SK-N-SH (cell line): ENCODE measurements at places on chromosomes 5 and 9.
A peak's percentile ranks its signal among the peaks of the same experiment; 100 is the strongest.

DNA sequence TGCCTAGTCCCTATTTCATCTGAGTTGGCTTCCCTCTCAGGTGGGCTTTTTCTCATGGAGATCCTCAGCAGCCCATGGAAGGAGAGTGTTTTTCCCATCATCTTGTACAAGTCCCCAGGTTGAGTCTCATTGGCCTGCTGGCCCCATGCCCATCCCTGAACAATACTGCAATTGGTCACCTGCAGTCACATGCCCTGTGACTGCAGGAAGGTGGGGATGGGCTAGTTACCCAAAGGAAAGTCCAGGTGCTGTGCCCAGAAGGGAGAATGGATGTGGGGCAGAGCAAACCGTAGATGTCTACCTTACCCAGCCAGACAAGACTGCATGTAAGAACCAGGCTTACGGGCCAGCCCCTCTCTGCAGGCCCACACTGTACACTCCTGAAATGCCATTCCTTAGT lies 54.0 kb upstream of the SAP30L start:
- no peaks in the 10 kb centered on the region for H3K4me1 ChIP-seq
- H3K36me3 ChIP-seq = peaks cover 28% of the 10 kb centered on the region; the same call in 1 of the 2 replicates
- no peak overlapping the region for H3K4me3 ChIP-seq
- H3K27ac ChIP-seq = no peak overlapping the region

DNA sequence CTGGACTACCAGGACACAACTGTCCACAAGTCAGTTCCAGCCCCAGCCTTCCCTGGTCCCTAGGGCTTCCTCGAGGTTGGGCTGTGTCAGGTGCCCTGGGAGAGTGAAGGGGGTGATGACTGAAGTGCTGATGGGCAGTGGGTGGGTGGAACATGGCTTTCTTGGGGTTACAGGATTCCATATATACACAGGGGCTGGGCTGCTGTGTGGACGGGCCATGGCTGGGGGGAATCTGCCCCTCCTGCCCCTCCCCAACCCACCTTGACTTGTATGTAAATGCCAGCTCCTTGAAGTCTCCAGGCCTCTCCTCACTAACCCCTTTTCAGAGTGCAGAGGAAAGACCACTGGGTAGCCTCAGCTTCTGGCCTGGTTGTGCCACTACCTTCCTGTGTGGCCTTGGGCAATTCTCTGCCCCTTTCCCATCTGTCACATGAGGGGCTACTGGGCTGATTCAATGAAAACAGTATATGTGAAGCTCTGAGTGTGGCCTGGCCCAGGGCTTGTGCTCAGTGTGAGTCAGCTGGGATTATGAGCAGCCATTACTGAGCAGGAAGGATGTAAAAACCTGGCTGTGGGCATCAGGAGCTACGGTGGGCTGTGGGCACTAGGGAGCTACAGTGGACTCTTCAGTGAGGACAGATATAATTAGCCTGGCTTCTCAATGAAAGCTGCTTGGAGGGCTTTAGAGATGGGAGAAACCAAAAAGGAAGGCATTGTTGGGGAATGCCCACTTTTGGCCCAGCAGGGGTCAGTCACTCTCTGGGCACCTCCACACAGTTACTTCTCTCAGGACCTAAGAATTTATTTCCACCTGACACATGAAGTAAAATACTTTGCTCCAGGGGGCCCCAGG lies 23.3 kb downstream of the PITX1 start:
- H3K36me3 ChIP-seq = no peaks in the 10 kb centered on the region
- H3K27ac ChIP-seq = no peak overlapping the region
- DNase-seq = peak; percentile 10
- no peak overlapping the region for H3K4me3 ChIP-seq
- no peaks in the 10 kb centered on the region for H3K4me1 ChIP-seq

GRCh38 chr5:73709536-73710129 lies 83.6 kb downstream of the ARHGEF28 start:
- H3K36me3 ChIP-seq = no peaks in the 10 kb centered on the region
- no peak overlapping the region for H3K27ac ChIP-seq
- DNase-seq = no peak
- H3K4me1 ChIP-seq = no peaks in the 10 kb centered on the region

- peaks cover 3% of the 10 kb centered on the region for H3K4me1 ChIP-seq
- DNase-seq = peak; percentile 16
- no peaks in the 10 kb centered on the region for H3K36me3 ChIP-seq
Measured at GRCh38 chr9:8874482-8874881, 1074.9 kb upstream of the DMAC1 start.

GRCh38 chr9:22455181-22455580 lies 8.6 kb downstream of the DMRTA1 start:
- no peaks in the 10 kb centered on the region for H3K4me1 ChIP-seq
- DNase-seq = no peak
- no peak overlapping the region for H3K4me3 ChIP-seq
- H3K27me3 ChIP-seq = peaks cover 12% of the 10 kb centered on the region
- H3K27ac ChIP-seq = no peak overlapping the region

DNA sequence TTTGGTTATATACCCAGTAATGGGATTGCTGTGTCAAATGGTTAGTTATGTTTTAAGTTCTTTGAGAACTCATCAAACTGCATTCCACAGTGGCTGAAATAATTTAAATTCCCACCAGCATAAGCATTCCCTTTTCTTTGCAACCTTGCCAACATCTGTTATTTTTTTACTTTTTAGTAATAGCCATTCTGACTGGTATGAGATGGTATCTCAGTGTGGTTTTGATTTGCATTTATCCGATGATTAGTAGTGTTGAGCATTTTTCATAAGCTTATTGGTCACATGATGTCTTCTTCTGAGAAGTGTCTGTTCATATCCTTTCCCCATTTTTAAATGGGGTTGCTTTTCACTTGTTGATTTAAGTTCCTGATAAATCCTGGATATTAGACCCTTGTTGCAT lies 435.7 kb upstream of the RIOK2 start:
- H3K27ac ChIP-seq = no peak overlapping the region
- no peaks in the 10 kb centered on the region for H3K4me1 ChIP-seq
- no peaks in the 10 kb centered on the region for H3K27me3 ChIP-seq
- DNase-seq = no peak
- H3K36me3 ChIP-seq = no peaks in the 10 kb centered on the region
- H3K4me3 ChIP-seq = no peak overlapping the region

DNA sequence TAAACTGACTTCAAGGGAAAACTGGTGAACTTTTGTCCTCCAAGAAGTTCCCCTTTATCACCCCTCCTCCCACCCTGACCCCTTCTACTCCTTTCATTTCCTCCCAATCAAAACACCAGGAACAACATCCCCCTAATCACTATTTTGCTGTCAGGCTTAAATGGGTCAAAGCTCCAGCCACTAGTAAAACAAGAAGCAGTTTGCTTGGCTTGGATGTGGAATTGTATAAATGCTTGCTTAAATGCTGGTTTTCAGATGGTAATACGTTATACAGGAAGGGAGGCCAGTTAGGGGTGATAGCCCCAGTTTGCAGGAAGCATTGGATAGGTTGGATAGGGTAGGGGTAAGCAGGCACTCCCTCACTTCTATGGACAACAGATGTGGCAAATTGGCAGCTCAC lies 473.6 kb downstream of the AGTPBP1 start:
- no peaks in the 10 kb centered on the region for H3K27me3 ChIP-seq
- H3K36me3 ChIP-seq = no peaks in the 10 kb centered on the region
- H3K4me3 ChIP-seq = no peak overlapping the region
- H3K27ac ChIP-seq = no peak overlapping the region

GRCh38 chr9:38686933-38687332 lies 33.0 kb downstream of the FAM240B start:
- no peak overlapping the region for H3K4me3 ChIP-seq
- H3K4me1 ChIP-seq = 0 out of 2 replicates have a peak, but pooled peaks cover 7% of the 10 kb centered on the region
- no peaks in the 10 kb centered on the region for H3K36me3 ChIP-seq
- no peak for DNase-seq

- no peaks in the 10 kb centered on the region; the same call in 1 of the 2 replicates for H3K4me1 ChIP-seq
- H3K4me3 ChIP-seq = no peak overlapping the region
- no peaks in the 10 kb centered on the region for H3K36me3 ChIP-seq
Measured at GRCh38 chr5:128913551-128913950, 51.7 kb upstream of the SLC27A6 start.

DNA sequence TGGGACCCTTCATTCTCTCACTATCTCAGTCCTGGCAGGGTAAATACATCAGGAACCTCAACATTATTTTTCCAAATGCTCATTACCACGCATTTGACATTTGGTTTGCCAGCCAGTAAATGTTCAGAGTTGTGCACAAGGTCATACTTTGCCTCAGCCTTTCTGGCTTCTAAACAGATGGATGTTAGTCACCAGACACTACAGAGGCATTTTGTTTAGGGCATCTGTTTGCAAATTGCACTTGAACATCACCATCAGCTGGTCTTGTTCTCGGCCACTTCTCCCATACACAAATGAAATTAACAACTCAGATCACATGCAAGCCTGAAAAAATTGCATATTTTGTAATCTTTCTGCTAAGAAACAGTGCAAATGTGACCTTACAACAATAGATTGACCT lies 75.0 kb upstream of the SLC1A1 start:
- no peak overlapping the region for H3K4me3 ChIP-seq
- DNase-seq = no peak
- H3K27ac ChIP-seq = no peak overlapping the region
- H3K4me1 ChIP-seq = no peaks in the 10 kb centered on the region; the same call in 1 of the 2 replicates
- H3K36me3 ChIP-seq = no peaks in the 10 kb centered on the region

GRCh38 chr9:137639303-137640051 lies 20.7 kb downstream of the EHMT1 start:
- H3K27ac ChIP-seq = no peak overlapping the region
- H3K4me1 ChIP-seq = no peaks in the 10 kb centered on the region
- no peaks in the 10 kb centered on the region for H3K36me3 ChIP-seq
- H3K27me3 ChIP-seq = no peaks in the 10 kb centered on the region
- DNase-seq = no peak

- H3K36me3 ChIP-seq = no peaks in the 10 kb centered on the region
- no peak overlapping the region for H3K27ac ChIP-seq
Measured at GRCh38 chr5:90934738-90935137, 376.1 kb downstream of the ADGRV1 start.

DNA sequence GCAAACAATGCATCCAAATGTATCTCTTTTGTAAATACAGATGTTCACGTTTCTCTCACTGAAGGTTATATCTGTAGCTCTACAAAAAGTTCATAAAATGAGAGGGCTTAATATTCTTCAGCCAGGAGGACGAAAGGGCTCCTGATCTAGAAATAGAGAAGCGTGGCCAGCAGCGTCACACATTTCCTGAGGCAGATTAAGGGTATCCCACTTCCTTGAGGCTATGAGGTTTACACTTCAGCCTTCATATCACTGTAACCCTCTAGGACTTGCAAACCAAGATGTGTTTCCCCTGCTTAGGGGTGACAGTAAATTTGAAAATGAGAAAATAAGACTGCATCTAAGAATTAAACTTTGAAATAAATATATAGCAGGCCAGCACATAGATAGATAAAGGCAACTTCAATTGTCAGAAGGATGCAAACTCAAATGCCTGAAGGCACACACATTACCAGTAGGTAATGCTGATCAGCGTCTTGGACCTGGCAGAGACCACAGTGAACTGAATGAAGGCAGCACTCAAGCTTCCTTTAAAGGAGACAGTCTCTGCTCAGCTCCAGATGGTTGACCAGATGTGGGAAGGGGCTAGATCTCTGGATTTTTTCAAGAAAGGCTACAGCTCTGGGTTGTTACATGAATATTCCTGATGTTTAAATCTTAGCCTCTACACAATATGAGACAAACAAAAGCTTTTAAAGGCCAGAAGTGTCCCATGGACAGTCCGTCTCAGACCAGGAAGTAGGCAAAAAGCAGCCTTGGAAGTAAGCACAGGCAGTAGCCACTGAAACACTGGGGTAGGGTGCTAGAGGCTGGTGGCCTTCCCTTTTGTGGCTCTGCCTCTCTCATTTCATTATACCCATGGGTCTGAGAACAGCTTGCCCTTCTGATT lies 197.7 kb downstream of the MCTP1 start:
- H3K4me3 ChIP-seq = no peak overlapping the region
- no peak overlapping the region for H3K27ac ChIP-seq
- H3K36me3 ChIP-seq = no peaks in the 10 kb centered on the region
- no peaks in the 10 kb centered on the region for H3K27me3 ChIP-seq

GRCh38 chr5:31767335-31768031 lies 128.6 kb downstream of the PDZD2 start:
- no peaks in the 10 kb centered on the region for H3K36me3 ChIP-seq
- H3K4me1 ChIP-seq = no peaks in the 10 kb centered on the region
- H3K4me3 ChIP-seq = no peak overlapping the region

DNA sequence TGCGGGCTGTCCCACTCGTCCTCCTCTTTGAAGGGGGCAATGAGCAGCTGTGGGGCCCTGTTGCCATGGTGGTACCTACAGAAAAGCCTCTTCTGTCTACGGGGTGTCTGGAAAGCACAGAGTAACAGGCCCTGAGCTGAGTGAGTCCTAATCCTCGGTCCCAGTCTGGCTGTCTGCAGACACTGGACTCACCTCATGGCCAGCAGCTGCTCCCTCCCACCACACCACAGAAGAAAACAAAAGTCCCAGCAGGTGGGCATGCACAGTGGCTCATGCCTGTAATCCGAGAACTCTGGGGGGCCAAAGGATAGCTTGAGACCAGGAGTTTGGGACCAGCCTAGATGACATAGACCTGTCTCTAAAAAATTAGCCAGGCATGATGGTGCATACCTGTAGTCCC lies 19.9 kb downstream of the P4HA2 start:
- peaks cover 41% of the 10 kb centered on the region for H3K36me3 ChIP-seq
- H3K27me3 ChIP-seq = no peaks in the 10 kb centered on the region
- H3K4me1 ChIP-seq = peaks cover 9% of the 10 kb centered on the region; the same call in 1 of the 2 replicates

DNA sequence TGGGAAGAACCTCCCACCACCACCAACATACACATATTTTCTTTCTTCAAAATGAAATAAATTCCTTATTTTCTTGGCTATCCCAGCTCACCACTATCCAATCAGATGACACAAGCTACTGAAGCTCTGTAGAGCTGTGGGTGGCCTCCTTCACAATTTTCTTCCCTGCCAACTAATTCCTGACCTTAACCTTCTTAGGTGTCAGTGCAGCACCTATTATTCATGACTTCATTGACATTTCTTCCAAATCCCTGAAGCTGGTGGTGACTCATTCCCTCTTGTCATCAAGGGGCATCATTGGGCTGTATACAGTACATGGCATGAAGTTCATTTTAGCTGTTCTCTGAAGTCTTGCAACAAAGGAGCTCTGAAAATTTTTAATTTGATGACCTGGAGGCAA lies 42.0 kb upstream of the ADRA1B start:
- no peak overlapping the region for H3K4me3 ChIP-seq
- no peaks in the 10 kb centered on the region for H3K36me3 ChIP-seq
- H3K27ac ChIP-seq = no peak overlapping the region
- no peaks in the 10 kb centered on the region for H3K27me3 ChIP-seq
- DNase-seq = no peak
- peaks cover 4% of the 10 kb centered on the region for H3K4me1 ChIP-seq

GRCh38 chr9:110752766-110753165 lies 84.2 kb downstream of the MUSK start:
- H3K27me3 ChIP-seq = no peaks in the 10 kb centered on the region
- no peak overlapping the region for H3K4me3 ChIP-seq
- H3K4me1 ChIP-seq = peaks cover 15% of the 10 kb centered on the region
- H3K36me3 ChIP-seq = no peaks in the 10 kb centered on the region
- DNase-seq = no peak

GRCh38 chr5:54756301-54756700 lies 229.1 kb downstream of the ESM1 start:
- H3K27me3 ChIP-seq = no peaks in the 10 kb centered on the region
- H3K27ac ChIP-seq = no peak overlapping the region
- no peak overlapping the region for H3K4me3 ChIP-seq
- H3K4me1 ChIP-seq = no peaks in the 10 kb centered on the region
- H3K36me3 ChIP-seq = no peaks in the 10 kb centered on the region
